MV-4-11 (cell line): ENCODE measurements at places on chromosomes 1 and 21.

GRCh38 chr1:201676197-201676596 is 137.3 kb downstream of the NAV1 start:
- peak; percentile 10 for DNase-seq

DNA sequence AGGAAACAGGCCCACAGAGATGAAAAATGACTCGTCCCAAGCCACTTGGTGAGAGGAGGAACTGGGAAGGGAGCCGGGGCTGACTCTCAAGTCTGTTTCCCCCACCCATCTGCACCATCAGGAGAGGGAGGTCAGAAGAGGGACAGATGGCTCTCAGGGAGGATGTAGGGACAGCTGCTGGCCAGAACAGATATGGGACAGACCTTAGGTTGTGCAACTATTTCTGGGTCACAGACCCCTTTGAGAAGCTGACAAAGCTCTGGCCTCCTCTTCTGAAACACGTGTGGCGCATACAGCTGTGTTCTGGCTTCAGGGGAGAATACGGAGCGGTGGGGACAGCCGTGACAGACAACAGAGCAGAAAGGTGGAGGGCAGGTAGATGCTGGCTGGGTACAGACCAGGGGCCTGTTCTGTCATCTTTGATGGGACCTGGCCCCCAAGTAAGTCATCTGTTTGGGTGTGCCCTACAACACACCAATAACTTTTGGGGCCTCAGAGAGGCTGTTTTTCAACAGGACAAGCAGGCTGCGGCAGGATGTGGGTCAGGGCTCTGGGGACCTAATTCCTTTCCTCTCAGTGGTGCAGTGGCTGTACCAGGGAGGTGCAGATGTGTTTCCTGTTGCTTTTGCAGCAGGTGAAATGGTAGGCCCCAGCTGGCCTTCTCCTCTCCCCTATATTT is 7.3 kb downstream of the SH3BGRL3 start:
- DNase-seq = peak; percentile 91

- no peak for DNase-seq
These were observed 114.1 kb downstream of the PRDM2 start for GRCh38 chr1:13814131-13814530.

- DNase-seq = no peak
These were observed 87.5 kb downstream of the AJAP1 start for GRCh38 chr1:4741876-4742423.

DNA sequence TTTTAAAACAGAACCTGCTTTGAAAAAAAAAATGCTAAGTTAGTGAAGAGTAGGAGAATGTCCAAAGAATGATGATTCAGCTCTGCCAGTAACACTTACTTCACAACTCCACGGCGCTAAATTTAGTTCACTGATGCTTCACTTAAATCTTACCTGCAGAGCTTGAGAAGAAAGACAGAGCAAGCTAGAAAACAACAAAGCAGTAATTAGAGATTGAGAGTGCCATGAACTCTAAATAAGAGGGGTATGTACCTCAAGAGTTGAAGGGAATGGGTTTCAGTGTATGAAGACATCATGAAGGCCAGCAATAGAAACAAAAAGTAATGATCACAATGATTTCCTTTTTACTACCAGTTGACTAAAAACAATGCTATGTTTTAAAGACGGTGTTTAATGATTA is 32.8 kb downstream of the EPRS1 start:
- no peak for DNase-seq

GRCh38 chr21:37058261-37058660 is 14.6 kb downstream of the PIGP start:
- peak; percentile 24 for DNase-seq

GRCh38 chr1:29502911-29503840 is 266.9 kb downstream of the PTPRU start:
- no peak for DNase-seq

DNA sequence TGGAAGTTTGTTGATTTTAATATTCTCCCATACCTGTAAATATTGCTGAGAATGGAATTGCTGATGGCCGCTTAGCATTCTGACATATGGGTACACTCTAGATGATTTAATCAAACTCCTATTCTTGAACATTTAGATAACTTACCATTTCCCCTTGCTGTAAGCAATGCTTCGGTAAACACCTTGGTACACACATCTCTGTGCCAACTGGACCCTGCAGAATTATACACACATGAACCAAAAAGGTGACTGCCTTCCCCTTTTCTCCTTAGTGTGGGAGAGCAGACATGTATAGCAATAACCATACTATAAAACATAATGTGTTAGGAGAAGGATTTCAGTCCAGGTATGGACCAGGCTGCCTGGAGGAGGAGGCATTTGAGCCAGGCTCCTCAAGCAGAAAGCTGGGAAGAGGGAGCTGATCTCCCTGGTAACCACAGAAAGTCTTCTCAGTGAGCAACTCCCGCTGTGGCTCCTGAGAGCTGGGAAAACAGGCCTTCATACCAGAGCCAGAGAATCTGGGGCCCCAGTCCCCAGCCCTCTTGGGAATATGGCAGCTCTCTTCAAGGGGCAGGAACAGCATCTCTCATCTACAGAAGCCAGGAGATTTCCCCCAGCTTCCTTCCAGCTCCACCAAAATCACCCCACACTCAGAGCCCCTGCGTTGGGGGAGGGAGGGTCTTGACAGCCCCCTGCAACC is 33.9 kb upstream of the CSF1 start:
- DNase-seq = no peak

GRCh38 chr1:85577419-85578320 is 2.9 kb upstream of the CCN1 start:
- no peak for DNase-seq

DNA sequence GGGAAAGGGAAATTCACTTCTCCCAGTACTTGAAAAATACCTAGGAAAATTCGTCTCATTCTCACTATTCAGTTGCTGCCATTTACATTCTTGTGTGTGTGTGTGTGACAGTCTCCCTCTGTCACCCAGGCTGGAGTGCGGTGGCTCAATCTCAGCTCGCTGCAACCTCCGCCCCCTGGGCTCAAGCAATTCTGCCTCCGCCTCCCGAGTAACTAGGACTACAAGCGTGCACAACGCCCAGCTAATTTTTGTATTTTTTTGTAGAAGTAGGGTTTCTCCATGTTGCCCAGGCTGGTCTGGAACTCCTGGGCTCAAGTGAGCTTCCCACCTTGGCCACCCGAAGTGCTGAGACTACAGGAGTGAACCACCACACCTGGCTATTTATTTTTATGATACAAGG is 1.2 kb downstream of the SNAPIN start:
- no peak for DNase-seq

- DNase-seq = no peak
These were observed 5.1 kb upstream of the TFAP2E start for GRCh38 chr1:35567947-35568558.

GRCh38 chr1:234533975-234534876 is 55.2 kb upstream of the TARBP1 start:
- DNase-seq = no peak

GRCh38 chr1:87785386-87785785 is 456.7 kb downstream of the LMO4 start:
- DNase-seq = peak; percentile 82

GRCh38 chr21:38273745-38274542 is 17.2 kb downstream of the KCNJ15 start:
- peak; percentile 97 for DNase-seq

- DNase-seq = no peak
These were observed 27.3 kb upstream of the MED18 start for GRCh38 chr1:28301368-28302174.

GRCh38 chr1:190320952-190321351 is 156.7 kb downstream of the BRINP3 start:
- DNase-seq = no peak

DNA sequence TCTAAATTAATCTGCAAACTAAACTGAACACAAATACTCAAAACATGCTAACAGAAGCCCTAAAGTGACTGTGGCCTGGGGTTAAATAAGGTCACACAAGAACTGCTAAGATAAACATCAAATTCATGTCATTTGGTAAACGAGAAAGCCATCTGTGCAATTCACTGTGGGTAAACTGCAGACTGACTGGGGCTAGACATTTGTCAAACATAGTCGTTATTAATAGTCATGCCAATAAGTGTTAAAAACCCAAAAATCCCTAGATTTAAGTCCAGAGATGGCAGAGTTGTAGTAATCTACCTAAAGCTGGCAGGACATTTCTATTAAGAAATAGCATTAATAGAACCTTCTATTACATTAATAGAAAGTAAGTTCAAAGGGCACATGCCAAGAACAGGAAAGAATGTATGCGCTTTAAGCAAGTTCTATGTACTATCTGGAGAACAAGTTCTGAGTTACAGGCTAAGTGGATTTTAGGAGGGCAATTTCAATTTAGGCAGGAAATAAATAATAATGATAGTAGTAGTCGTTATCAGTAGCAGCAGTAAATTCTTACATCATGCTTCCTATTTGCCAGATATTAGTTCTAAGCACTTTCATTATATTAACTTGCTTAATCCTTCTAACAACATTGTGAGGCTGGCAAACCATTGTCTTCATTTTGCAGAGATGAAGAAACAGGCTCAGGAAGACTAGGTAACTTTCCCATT is 8.6 kb downstream of the EDEM3 start:
- no peak for DNase-seq

DNA sequence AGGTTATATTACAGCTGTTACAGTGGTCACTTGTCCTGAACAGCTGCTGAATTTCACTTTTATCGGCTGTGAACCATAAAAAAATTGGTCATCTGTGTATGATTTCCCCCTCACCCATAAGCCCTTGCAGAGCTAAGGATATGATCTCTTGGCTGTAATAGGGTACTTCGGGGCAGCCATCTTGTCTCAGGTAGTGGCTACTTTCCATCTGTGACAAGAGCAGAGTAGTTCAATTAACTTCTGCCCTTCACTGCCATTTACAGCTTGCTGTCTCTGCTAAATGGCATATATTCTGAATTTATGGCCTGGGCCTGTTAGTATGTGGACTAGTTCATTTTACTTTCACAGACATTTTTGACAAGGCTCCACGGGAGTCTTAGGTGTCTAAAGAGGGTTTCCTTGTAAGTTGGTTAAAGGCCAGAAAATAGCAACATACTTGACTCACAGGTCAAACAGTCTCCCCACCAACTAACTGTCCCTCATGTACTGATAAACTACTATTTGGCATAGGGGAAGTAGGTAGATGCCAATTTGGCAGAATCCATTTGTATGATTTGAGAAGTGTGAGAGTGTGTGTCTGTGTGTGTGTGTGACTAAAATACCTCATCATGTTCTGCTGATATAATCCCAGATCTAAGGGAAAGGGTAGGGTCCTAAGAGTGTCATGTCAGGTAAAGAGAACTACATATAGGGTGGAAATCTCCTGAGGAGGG is 151.6 kb downstream of the KCTD3 start:
- no peak for DNase-seq

GRCh38 chr1:205179842-205180241 is 31.7 kb downstream of the DSTYK start:
- no peak for DNase-seq

DNA sequence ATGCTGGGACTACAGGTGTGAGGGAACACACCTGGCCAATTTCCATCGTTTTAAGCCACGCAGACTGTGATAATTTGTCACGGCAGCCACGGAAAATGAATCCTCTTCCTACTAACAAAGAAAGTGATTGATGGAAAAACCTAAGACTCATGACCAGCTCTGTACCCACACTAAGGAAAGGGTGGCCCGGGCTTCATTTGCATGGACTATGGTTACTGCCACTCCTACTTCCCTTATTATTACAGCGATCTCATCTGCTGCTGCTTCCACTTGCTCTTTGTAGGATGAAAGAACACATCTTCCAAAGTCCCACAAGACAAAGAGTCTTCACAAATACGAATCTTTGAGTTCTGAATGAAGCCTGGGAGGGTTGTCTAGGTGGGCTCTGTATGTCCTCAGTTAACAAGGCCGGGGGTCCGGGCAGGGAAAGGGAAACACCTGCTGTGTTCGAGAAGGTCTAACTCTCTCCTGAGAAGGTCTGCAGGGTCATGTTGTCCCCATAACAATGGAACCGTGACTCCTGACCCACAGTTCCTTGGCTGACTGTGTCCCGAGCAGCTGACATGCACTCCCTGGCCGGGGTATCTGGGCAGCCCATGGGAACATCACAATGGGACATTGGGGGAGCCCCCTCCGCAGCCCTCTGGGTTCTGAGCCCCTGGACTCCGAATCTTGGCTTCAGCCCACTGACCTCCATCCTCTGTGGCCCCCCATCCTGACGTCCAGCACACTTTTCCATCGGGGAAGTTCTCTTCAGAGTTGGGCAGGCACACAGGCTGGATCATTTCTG is 13.3 kb upstream of the TFF1 start:
- DNase-seq = peak; percentile 32

GRCh38 chr1:155078469-155079209 is at the start of gene EFNA3:
EFNA3 (plus strand) TSS chr1:155078837; CDS start chr1:155078942, 105 bp downstream.
- no peak for DNase-seq

GRCh38 chr1:36737767-36738166 is 255.1 kb upstream of the CSF3R start:
- DNase-seq = no peak

GRCh38 chr1:161182214-161182613 is 4.9 kb upstream of the B4GALT3 start:
- DNase-seq = peak; percentile 86

DNA sequence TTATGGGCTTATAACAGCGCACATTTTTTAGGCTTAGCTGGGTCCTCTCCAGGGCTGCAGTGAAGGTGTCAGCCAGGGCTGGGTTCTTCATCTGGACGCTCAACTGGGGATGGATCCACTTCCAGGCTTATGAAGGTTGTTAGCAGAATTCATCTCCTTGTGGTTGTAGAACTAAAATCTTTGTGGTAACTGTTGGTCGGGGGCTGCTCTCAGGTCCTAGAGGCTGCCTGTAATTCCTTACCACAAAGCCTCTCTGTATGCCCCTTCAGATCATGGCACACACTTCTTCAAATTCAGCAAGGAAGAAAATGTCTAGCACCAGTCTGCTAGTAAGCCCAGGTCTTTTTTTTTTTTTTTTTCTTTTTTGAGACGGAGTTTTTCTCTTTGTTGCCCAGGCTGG is 40.9 kb upstream of the EPS8L3 start:
- no peak for DNase-seq

GRCh38 chr1:35962952-35963351 is 32.0 kb downstream of the AGO3 start:
- no peak for DNase-seq

- peak; percentile 22 for DNase-seq
These were observed 239.9 kb upstream of the IRF2BP2 start for GRCh38 chr1:234849832-234850231.

GRCh38 chr1:83810144-83810543 is 188.8 kb downstream of the TTLL7 start:
- DNase-seq = peak; percentile 48

DNA sequence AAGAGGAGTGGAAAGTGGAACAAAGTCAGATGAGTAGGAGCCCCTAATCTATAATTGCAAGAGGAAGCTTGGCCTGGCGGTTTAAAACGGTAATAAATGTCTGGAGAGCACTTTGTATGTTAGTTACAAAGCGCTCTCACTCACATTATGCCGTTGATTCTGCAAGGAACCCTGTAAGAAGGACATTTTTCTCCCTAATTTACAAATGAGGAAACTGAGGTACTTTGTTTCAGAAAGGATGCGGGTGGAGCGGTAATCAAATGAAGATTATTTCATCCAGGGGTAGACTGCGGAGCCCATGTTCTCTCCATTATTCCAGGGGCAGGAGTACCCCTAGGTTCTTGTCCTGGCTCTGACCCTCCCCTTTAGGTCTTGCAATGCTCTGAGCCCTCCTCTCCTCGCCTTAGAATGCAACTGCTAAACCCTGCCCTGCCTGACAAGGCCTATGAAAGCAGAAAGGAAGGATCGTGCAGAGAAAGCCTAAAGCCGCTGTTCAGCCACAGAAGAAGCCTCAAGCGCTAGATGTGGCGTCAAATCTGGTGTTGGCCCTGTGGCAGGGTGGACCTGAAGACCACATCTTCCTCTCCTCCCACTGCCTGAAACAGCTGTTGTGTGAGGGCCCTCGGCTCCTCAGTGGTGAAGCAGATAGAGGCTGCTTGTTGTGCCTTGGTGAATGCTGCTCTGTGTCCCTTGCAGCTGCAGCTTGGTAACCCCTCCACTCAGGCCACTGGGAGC is 588 bp upstream of the PACC1 start:
- peak; percentile 88 for DNase-seq
